Cortex of kidney (tissue), 1 donor: ENCODE measurements at places on chromosomes 2 and 18.

- no peak for DNase-seq
These were observed 38.1 kb downstream of the PKDCC start for GRCh38 chr2:42085706-42086487.

DNA sequence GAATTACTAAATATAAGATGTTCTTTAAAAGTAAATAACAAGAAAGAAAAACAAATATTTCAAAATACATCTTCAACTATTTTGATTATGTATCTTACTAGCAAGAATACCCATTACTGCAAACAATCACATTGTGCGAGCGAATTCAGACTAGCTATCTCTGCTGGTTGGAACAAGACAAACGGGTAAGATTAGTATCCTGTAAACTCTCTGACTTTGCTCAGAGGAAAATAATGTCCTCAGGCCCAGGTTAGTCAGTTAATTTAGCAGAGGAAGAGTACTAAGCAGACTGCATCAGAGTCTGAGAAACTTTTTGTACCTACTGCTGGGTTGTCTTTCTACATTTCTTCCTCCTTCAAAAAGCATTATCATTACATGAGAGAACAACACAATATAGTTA, 50.4 kb upstream of the MCM6 start:
- no peak for DNase-seq

- no peak for DNase-seq
These were observed 176.9 kb downstream of the SMAD7 start for GRCh38 chr18:48773821-48774220.

DNA sequence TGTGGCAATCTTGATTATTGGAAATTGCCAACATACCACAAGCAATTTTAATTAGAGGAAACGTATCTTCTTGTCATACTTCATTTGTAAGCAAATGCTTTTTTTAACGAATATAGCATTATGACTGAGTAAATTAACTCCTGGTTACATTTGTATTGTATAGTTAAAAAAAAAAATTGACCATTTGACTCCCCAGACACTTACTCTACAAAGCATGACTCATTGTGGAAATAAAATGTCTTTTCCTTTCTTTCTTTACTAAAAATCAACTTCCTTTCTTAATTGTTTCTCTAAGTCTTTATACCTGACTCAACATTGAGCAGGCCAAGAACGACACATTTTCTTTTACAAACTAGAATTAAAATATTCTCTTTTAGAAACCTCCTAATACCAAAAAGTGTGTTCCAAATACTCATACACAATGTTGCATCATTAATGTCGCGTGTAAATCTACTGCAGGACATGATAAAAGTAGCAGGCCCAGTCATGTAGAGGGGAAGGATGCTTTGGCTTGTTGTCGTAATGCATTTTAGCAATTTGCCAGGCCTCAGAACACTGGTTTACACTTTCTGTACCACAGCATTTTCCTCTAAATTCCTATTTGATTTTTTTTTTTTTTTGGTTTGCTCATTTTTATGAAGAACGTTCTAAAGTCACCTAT, 349.6 kb upstream of the KCNH7 start:
- no peak for DNase-seq
